T-cell (primary cell): ENCODE measurements at places on chromosomes 7 and 10.

- no peak overlapping the region for H3K27ac ChIP-seq
- H3K4me3 ChIP-seq: no peak overlapping the region
- no peak for DNase-seq
- H3K27me3 ChIP-seq: no peaks in the 10 kb centered on the region
- H3K36me3 ChIP-seq: no peaks in the 10 kb centered on the region
- no peaks in the 10 kb centered on the region for H3K4me1 ChIP-seq
Measured at GRCh38 chr10:89382757-89383156, 4.9 kb downstream of the IFIT1B start.

GRCh38 chr7:129664029-129665012 is 52.8 kb downstream of the NRF1 start:
- H3K4me3 ChIP-seq: no peak overlapping the region
- no peak overlapping the region for H3K27ac ChIP-seq
- no peaks in the 10 kb centered on the region for H3K27me3 ChIP-seq
- no peaks in the 10 kb centered on the region for H3K4me1 ChIP-seq
- no peak for DNase-seq
- no peaks in the 10 kb centered on the region for H3K36me3 ChIP-seq

GRCh38 chr10:101774589-101775272 is 1.2 kb downstream of the FGF8 start:
- peak overlapping the region; percentile 32 for H3K4me3 ChIP-seq
- H3K27me3 ChIP-seq: peaks cover 26% of the 10 kb centered on the region
- H3K27ac ChIP-seq: no peak overlapping the region

DNA sequence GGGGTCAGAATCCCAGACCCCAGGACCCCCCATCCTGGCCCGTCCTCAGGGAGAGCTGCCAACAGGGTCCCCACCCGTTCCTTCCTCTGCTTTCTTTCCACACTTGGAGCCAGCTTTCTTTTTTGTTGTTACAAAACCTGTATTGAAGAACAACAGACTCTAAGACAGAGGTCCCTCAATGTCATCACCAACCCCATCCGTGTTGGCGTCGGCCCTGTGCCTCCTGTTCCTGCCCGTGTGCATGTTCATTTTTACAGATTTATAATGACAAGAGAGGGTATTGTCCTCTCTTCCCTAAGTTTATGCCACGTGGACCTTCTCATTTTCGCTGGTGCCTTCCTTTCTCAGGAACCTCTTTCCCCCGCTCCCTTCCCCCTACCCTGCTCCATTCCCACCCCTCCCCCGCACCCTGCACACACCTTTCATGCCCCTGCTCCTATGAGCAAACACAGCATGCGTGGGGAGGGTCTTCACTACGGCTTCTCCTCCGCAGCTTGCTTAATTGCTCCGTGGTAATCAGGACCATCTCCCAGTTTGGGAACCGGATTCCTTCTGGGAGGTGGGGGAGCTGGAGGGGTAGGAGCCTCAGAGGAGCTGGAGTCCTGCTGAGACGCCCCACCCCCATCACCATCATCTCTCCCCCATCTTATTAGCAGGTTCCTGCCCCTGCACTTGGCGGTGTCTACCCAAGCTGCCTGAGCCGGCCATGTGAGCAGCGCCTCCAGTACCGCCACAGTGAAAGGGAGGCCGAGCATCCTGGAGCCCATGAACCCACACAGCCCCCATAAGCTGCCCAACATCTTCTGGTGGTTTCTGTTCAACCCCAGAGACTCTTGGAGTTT is 88.0 kb upstream of the INSIG1 start:
- no peak for DNase-seq
- peaks cover 22% of the 10 kb centered on the region for H3K4me1 ChIP-seq
- no peak overlapping the region for H3K4me3 ChIP-seq
- H3K27me3 ChIP-seq: peaks cover 17% of the 10 kb centered on the region
- no peak overlapping the region for H3K27ac ChIP-seq

- DNase-seq: no peak
- peak overlapping the region; percentile 58 for H3K4me3 ChIP-seq
- H3K27ac ChIP-seq: peak overlapping the region; percentile 20
- H3K4me1 ChIP-seq: peaks cover 16% of the 10 kb centered on the region
- H3K27me3 ChIP-seq: no peaks in the 10 kb centered on the region
Measured at GRCh38 chr7:92717623-92717992, 118.8 kb downstream of the CDK6 start.

DNA sequence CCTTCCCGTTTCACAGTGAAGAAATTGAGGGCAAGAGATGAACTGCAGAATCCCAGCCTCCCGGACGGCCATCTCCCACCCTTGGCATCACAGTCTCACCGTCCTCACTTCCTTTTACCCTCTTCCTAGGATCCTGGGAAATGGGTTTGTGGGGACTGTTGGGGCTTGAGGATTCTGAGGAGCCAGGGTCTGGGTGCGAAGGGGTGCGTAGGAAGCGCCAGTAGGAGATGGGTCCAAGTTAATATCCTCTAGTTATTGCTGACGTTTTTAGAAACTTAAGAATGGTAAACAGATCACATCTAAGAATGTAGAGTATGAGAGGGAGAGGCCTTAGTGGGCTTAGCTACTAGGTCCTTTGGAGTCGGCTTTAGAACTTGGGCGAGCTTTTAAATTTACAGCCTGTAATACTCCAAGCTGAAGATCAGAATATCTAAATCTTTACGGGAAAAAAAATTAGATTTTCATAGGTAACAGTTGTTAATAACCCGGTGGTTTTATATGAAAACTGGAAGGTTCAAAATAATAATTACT is 696 bp downstream of the MALSU1 start:
- peak overlapping the region; percentile 87 for H3K4me3 ChIP-seq
- H3K36me3 ChIP-seq: peaks cover 16% of the 10 kb centered on the region
- H3K4me1 ChIP-seq: peaks cover 20% of the 10 kb centered on the region

GRCh38 chr10:3593611-3594010 is 191.4 kb downstream of the KLF6 start:
- no peak overlapping the region for H3K27ac ChIP-seq
- no peak overlapping the region for H3K4me3 ChIP-seq
- DNase-seq: no peak
- no peaks in the 10 kb centered on the region for H3K36me3 ChIP-seq
- no peaks in the 10 kb centered on the region for H3K27me3 ChIP-seq

- no peaks in the 10 kb centered on the region for H3K4me1 ChIP-seq
- H3K27ac ChIP-seq: peak overlapping the region; percentile 71
- peak overlapping the region; percentile 58 for H3K4me3 ChIP-seq
- no peaks in the 10 kb centered on the region for H3K27me3 ChIP-seq
- no peaks in the 10 kb centered on the region for H3K36me3 ChIP-seq
- peak; percentile 73 for DNase-seq
Measured at GRCh38 chr10:27252267-27253000, 11.8 kb upstream of the ACBD5 start.

DNA sequence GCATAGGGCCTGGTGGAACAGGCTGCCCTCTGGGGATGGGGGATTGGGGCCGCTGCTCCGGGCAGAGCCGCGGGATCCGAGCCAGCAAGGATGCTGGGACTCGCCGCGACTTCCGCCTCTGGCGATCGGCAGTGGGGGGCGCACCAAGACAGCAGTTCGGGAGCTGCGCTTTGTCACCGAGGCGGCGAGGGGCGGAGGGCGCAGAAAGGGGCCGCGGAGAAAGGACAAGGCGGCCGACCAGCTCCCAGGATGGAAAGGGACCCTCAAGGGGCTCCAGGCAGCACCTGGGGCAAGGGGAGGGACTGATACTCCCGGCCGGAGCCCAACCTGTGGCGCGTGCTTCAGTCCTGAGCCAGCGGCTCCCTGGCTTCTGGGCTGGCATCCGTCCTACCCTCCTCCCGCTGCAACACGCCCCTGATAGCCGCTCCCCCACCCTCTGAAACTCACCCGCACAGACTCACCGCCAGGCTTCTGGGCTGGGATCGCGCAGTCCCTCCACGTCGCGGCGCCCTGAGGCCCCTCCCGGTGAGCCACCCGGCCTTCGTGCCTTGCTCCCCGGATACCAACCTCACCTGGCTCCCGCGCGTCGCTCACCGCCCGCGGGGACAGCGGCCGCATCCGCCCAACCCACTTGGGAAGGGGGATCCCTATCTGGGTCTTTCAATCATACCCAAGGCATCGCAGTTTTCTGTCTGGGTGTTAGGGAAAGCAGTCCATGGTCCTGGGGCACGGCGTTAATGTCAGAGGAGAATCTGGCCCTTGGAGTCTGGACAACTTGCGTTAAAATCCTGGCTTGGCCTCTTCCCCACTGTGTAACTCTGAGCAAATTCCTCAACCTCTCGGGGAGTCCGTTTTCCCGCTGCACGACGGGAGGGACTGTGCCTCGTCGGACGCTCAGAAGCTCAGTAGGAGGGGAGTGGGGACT is 7.0 kb upstream of the EVX1 start:
- no peak overlapping the region for H3K27ac ChIP-seq
- H3K4me1 ChIP-seq: no peaks in the 10 kb centered on the region
- peaks cover 16% of the 10 kb centered on the region for H3K27me3 ChIP-seq
- no peak for DNase-seq
- no peaks in the 10 kb centered on the region for H3K36me3 ChIP-seq

DNA sequence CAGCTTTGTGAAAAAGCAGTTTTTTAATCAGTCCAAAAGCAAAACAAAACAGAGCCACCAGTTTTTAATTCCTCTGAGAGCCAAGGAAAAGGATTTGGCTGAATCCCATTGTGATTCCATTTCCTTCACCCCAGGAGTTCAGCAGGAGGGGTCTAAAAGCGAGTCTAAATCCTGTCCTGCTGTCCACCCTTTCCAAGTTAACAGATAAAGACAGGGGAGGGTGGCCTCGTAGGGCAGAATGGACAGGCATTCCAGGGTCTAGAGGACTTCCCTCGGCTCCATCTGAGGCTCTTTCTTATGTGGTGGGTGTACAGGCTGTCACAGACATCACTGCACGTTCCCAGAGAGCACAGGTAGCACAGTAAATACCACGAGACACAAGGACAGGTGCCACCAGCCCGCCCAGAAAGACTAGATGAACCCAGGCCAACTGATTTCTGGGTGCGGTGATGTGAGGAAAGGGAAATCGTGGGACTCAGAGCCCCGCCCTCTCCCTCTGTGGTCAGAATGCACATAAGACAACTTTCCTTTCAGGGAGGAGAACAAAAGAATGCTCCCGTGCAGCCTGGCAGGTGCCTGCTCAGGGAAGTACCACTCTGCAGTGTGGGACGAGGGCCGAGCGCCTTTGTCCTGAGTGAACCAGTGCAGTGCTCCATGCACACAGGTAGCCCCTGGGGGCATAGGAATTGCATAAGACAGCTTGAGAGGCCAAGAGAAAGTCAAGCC is 119.7 kb downstream of the ABLIM1 start:
- H3K36me3 ChIP-seq: no peaks in the 10 kb centered on the region
- peak overlapping the region; percentile 33 for H3K27ac ChIP-seq
- DNase-seq: peak; percentile 62
- H3K4me1 ChIP-seq: peaks cover 59% of the 10 kb centered on the region
- no peak overlapping the region for H3K4me3 ChIP-seq

DNA sequence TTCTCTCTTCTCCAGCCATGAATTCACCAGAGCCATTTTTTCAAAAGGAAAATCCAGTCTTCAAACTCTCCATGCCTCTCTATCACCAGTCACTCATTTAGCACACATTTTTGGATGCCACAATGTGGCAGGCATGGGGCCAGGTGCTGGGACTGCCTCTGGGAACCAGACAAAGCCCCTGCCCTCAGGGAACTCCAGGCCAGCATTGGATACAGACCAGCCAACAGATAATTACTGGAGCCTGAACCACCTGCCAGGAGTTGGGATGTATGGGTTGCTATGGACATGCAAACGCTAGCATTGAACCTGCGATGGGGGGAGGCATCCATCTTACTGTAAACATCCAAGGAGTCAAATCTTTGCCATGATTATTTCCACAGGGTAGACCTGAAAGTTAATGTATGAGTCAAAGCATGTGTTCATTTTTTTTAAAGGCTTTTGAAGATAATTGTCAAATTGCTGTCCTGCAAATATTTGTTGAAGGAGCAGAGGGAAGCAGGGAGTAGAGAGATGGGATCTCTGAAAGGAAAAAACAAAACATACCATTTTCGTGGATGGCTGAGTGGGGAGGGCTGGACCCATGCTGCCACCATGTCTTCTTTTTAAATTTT is 43.2 kb downstream of the SRRM3 start:
- DNase-seq: no peak
- no peak overlapping the region for H3K27ac ChIP-seq
- H3K36me3 ChIP-seq: no peaks in the 10 kb centered on the region
- peaks cover 29% of the 10 kb centered on the region for H3K27me3 ChIP-seq
- H3K4me1 ChIP-seq: no peaks in the 10 kb centered on the region
- no peak overlapping the region for H3K4me3 ChIP-seq

DNA sequence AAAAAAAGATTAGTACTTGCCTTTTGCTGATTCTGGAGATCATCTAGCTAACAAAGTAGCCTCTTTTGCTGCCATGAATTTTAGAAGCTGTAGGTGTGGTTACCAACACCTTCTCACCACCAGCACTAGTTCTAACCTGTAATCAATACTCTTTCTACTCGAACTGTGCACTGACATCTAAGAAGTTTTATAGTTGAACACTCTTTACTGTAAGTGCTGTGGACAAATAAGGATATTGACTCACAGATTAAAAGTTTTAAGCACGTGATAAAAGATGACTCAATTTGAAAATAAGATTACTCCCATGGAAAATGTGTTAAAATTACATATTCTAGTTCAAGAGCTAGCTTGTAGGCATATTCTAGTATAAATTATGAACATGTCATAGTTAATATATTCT is 89.9 kb downstream of the REEP3 start:
- no peak overlapping the region for H3K27ac ChIP-seq
- H3K4me3 ChIP-seq: no peak overlapping the region
- no peaks in the 10 kb centered on the region for H3K4me1 ChIP-seq
- no peaks in the 10 kb centered on the region for H3K36me3 ChIP-seq
- no peak for DNase-seq
- H3K27me3 ChIP-seq: no peaks in the 10 kb centered on the region

GRCh38 chr7:38294926-38295325 is 21.5 kb upstream of the TARP start:
- no peak overlapping the region for H3K4me3 ChIP-seq
- no peaks in the 10 kb centered on the region for H3K27me3 ChIP-seq
- H3K4me1 ChIP-seq: no peaks in the 10 kb centered on the region
- no peak overlapping the region for H3K27ac ChIP-seq
- no peaks in the 10 kb centered on the region for H3K36me3 ChIP-seq
- no peak for DNase-seq

GRCh38 chr7:47556511-47557180 is 25.3 kb downstream of the TNS3 start:
- H3K4me1 ChIP-seq: no peaks in the 10 kb centered on the region
- no peaks in the 10 kb centered on the region for H3K36me3 ChIP-seq
- H3K27ac ChIP-seq: no peak overlapping the region
- H3K4me3 ChIP-seq: no peak overlapping the region
- no peaks in the 10 kb centered on the region for H3K27me3 ChIP-seq

GRCh38 chr7:22578007-22578733 is 78.2 kb upstream of the STEAP1B start:
- H3K27ac ChIP-seq: no peak overlapping the region
- DNase-seq: no peak
- H3K36me3 ChIP-seq: no peaks in the 10 kb centered on the region
- H3K4me3 ChIP-seq: no peak overlapping the region

- H3K4me1 ChIP-seq: no peaks in the 10 kb centered on the region
- no peak overlapping the region for H3K4me3 ChIP-seq
- no peaks in the 10 kb centered on the region for H3K27me3 ChIP-seq
- H3K27ac ChIP-seq: no peak overlapping the region
- no peak for DNase-seq
- no peaks in the 10 kb centered on the region for H3K36me3 ChIP-seq
Measured at GRCh38 chr10:85459906-85460305, 906.7 kb downstream of the GRID1 start.
